ENCODE measurements at places on chromosomes 4 and X.

- DNase-seq = no peak
Observed at GRCh38 chr4:7771541-7772507, 167.8 kb downstream of the AFAP1 start.

DNA sequence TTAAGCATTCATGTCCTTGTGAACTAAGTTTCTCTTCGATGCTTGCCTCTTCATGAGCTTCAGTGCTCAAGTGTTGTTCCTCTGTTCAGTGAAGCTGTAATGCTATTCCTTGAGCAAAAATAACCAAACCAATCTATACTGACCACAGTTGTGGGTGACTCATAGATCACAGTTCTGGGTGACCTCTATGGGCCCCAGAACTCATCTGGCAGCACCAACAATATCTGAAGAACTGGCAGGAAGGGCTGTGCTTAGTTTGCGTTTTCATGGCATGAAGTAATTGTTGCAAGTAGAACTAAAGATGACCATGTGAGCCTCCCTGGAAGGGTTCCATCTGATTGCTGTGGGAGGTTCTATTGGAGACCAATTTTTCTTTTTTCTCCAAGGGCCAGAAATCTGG is 106.2 kb downstream of the CCNG2 start:
- no peak for DNase-seq

GRCh38 chrX:136146614-136147314 is 569 bp upstream of the FHL1 start:
- no peak for DNase-seq

- DNase-seq = no peak
Observed at GRCh38 chrX:134194915-134195314, 42.1 kb upstream of the CCDC160 start.

- no peak for DNase-seq
Observed at GRCh38 chr4:119493419-119493818, 135.2 kb downstream of the PDE5A start.

- DNase-seq = no peak
Observed at GRCh38 chrX:147403040-147403439, 508.7 kb upstream of the FMR1 start.

DNA sequence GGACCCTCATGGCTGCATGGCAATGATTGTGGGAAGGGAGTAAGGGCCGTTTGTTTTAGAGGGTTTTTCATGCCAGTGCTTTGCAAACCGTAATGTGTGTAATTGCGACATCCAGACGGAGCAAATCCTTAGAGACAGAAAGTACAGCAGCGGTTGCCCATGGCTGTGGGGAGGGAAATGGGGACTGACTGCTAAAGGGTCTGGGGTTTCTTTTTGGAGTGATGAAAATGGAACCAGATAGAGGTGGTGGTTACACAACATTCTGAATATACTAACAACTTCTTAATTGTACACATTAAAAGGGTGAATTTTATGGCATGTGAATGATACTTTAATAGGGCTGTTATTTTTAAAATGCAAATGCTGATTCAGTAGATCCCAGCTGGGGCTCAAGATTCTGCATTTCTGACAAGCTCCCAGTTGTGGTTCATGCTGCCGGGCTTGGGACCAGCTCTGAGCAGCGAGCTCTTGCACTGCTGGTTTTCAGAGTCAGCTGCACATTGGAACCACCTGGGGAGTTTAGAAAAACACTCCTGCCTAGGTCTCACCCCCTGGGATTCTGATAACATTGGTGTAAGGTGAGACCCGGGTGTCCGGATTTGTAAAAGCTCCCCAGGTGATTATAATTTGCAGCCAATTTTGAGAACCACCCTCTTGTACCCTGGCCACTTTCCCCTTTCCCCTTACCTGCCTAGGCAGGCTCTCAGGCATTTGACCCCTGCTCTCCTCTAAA is 47.7 kb downstream of the PRPS1 start:
- no peak for DNase-seq

GRCh38 chrX:125507119-125507518 is 187.4 kb downstream of the TEX13C start:
- no peak for DNase-seq

DNA sequence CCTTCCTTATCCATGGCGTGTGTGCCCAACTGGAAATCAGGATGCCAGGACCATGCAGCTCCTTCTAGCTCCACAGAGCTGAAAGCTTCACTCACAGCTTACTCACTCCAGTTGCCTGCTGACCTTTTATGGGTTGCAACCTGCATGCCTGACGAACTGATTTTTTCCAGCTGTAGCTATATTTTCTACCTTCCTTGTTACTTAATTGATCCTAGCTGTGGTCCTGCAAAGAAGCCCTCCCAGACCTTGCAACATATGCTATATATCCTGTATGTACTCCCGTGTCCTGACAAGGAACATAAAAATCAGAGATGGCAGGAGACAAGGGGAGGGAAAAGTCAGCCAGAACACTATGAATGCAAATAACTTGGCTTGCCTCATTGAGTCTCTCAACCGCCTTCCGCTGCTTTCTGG is 135.3 kb upstream of the LDB2 start:
- no peak for DNase-seq

- no peak for DNase-seq
Observed at GRCh38 chr4:26302031-26302899, 18.5 kb upstream of the RBPJ start.

- no peak for DNase-seq
Observed at GRCh38 chr4:1244081-1244977, 4.6 kb downstream of the CTBP1 start.

- no peak for DNase-seq
Observed at GRCh38 chr4:41620594-41621256, 82.8 kb downstream of the LIMCH1 start.
